Brain (organoid and tissue), 16 donors: ENCODE measurements at places on chromosomes 11 and 22.

GRCh38 chr22:30266445-30267381, at the start of gene OSM:
Gene OSM, minus strand, starts transcription at chr22:30266851. Its CDS starts 52 bp downstream, at chr22:30266799.
- DNase-seq = no peak

GRCh38 chr22:48566741-48567140, 1260.9 kb downstream of the BRD1 start:
- DNase-seq = no peak

DNA sequence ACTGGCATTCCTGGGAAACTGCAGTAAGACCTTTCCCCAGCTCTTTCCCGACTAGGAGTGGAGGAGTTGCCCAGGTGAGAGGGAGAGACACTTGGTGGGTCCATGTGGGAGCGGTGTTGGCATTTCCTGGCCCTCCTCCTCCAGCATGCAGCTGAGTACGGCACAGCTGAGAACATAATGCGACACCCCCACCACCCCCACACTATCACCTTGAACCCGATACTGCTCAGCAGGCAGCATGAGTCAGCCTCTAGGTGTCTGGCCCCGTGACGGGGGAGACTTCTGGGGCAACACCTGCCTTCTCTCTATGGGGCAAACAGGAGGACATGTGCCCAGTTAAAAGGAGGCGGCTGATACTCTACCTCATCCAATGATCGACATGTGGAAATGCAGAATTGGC, 64.4 kb downstream of the PKNOX2 start:
- DNase-seq = no peak

DNA sequence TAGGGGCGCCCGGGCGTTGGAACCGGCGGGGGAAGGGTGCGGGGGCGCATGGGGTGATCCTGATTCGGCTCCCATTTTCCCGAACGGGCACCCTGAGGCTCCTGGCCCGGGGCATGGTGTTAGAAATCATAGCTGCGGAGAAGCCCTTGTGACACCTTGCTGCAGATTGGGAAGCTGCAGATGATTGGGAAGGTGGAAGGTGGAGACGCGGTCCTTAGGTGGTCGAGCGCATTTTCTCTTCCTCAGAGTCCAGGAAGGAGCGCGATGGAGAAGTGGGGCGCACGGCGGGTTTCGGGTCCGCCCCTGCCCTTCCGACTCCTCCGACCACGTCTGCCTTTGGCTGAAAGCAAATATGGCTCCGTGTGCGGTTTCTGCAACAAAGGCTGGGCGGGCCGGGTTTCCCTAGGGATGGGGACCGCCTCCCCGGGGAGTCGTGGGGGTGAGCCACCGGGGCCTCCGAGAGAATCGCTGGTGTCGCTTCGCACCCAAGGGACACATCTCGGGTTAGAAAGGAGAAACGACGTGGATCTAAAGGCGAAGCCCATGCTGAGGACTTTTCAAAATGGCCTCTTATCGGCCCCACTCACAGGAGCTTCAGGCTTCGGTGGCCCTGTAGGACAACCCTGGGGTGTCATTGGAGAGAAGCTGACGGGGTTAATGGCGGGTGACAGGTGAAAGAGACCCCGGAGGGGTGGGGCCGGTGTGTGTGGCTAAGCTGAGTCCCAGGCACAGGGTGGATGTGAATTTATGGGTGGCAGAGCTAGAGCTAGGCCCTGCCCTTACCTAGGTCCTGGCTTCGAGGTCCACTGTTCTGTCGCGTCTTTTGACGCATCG, 707 bp upstream of the FTH1 start:
- DNase-seq = peak; percentile 37

DNA sequence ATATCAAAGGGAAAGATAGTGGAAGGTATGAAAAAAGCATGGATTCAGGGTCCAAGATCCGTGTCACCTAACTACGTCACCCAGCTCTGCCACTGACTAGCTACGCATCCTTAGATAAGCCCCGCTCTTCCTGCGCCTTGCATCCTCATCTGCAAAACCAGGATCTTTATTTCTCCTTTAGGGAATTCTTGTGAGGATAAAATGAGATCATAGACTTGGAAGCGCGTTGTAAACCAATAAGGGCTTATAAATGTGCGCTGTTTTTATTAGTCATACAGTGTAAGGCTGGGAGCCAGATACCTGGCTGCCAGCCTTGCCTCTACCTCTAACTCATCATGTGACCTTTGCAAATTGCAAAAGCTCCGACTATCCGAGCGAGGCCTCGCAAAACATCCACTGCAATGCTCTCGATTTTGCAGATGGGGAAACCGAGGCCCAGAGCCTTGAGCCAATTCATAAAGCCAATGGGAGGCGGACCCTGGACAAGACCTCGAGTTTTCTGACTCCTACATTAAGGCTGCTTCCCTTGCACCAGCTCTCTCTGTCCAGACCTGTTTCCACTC, 753 bp downstream of the PRPF19 start:
- DNase-seq = no peak
